ENCODE measurements at places on chromosomes 2 and 18.
A peak's percentile ranks its signal among the peaks of the same experiment; 100 is the strongest.

GRCh38 chr2:125330133-125330532 is 1305.0 kb downstream of the CNTNAP5 start:
- no peaks in the 10 kb centered on the region for H3K27me3 ChIP-seq
- H3K36me3 ChIP-seq: no peaks in the 10 kb centered on the region
- no peak overlapping the region for H3K27ac ChIP-seq
- no peak for DNase-seq

- no peak overlapping the region for H3K27ac ChIP-seq
- DNase-seq: no peak
- H3K4me1 ChIP-seq: no peaks in the 10 kb centered on the region
- no peaks in the 10 kb centered on the region for H3K36me3 ChIP-seq
These were observed 66.0 kb downstream of the PAX3 start for GRCh38 chr2:222232839-222233238.

- H3K27ac ChIP-seq: no peak overlapping the region
- no peak overlapping the region for H3K4me3 ChIP-seq
- H3K4me1 ChIP-seq: no peaks in the 10 kb centered on the region
- no peak for DNase-seq
- no peaks in the 10 kb centered on the region for H3K36me3 ChIP-seq
- no peaks in the 10 kb centered on the region for H3K27me3 ChIP-seq
These were observed 16.4 kb upstream of the MARCHF7 start for GRCh38 chr2:159695795-159696448.

- H3K27ac ChIP-seq: no peak overlapping the region
- no peaks in the 10 kb centered on the region for H3K4me1 ChIP-seq
- no peaks in the 10 kb centered on the region for H3K36me3 ChIP-seq
- H3K4me3 ChIP-seq: no peak overlapping the region
These were observed 387.0 kb downstream of the MTX2 start for GRCh38 chr2:176656038-176656775.

DNA sequence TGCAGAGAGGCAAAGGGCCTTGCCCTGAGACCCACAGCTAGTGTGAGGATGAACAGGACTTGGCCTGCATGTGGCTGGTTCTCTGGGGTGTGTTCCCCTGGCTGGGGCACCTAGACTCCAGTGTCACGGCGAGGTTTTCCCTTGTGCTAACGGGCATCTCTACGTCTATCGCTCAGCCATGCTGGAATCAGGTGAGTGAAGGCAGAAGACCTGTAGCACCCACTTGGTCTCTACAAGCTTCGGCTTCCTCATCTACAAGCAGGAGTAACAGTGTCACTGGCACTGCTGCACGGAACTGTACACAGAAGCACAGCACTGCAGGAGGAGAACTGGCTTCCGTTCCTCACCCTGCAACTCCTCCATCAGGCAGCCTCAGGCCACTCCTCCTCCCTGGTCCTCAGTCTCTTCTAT is 30.6 kb downstream of the HS1BP3 start:
- no peak overlapping the region for H3K27ac ChIP-seq
- H3K27me3 ChIP-seq: no peaks in the 10 kb centered on the region
- H3K36me3 ChIP-seq: no peaks in the 10 kb centered on the region
- H3K4me1 ChIP-seq: peaks cover 15% of the 10 kb centered on the region
- H3K4me3 ChIP-seq: no peak overlapping the region

DNA sequence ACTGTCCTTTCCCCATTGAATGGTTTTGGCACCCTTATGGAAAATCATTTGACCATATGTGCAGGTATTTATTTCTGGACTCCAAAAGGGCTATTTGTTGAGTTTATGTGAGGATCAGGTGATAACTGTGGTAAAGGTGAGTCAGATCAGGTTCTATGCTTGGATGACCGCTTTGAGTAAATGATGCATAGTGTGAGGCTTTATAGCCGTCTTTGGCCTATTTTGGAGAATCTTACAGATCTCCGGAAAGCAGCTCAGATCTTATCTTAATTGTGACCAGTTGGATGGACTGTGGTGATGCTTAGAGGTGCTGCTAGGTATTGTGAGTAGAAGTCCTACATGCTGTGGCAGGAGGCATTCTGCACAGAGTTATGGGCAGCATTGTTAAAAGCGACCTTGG is 126.2 kb downstream of the METTL8 start:
- H3K4me3 ChIP-seq: no peak overlapping the region
- no peaks in the 10 kb centered on the region for H3K27me3 ChIP-seq
- no peak overlapping the region for H3K27ac ChIP-seq
- no peaks in the 10 kb centered on the region for H3K36me3 ChIP-seq
- DNase-seq: no peak
- no peaks in the 10 kb centered on the region for H3K4me1 ChIP-seq

DNA sequence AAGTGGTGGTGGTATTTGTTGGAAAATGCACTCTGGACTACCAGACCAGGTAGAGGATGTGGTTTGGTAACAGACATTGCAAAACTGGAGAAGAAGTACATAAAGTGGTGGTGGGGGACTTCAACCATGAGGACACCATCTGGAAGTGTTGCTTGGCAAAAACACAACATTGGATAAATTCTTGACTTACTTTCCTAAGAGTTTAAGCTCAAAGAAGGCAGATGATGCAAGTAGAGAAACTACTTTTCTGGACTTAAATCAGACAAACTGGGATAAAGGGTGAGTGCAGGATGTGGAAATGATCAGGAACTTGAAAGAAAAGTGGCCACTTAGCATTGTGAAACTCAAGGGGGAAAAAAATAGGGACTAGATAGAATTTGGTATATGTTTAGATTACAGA is 487.4 kb downstream of the ZEB2 start:
- H3K27me3 ChIP-seq: no peaks in the 10 kb centered on the region
- H3K27ac ChIP-seq: no peak overlapping the region
- H3K4me3 ChIP-seq: no peak overlapping the region
- no peaks in the 10 kb centered on the region for H3K4me1 ChIP-seq

GRCh38 chr2:178420463-178420999 is 30.4 kb downstream of the PRKRA start:
- no peak overlapping the region for H3K4me3 ChIP-seq
- H3K27ac ChIP-seq: no peak overlapping the region
- no peak for DNase-seq
- H3K36me3 ChIP-seq: no peaks in the 10 kb centered on the region
- no peaks in the 10 kb centered on the region for H3K27me3 ChIP-seq

- no peaks in the 10 kb centered on the region for H3K36me3 ChIP-seq
- no peaks in the 10 kb centered on the region for H3K27me3 ChIP-seq
- no peak overlapping the region for H3K4me3 ChIP-seq
- DNase-seq: no peak
- no peaks in the 10 kb centered on the region for H3K4me1 ChIP-seq
These were observed 165.3 kb upstream of the SYT4 start for GRCh38 chr18:43442571-43442970.

- no peaks in the 10 kb centered on the region for H3K27me3 ChIP-seq
- no peak overlapping the region for H3K27ac ChIP-seq
- no peaks in the 10 kb centered on the region for H3K36me3 ChIP-seq
- DNase-seq: peak; percentile 12
- no peaks in the 10 kb centered on the region for H3K4me1 ChIP-seq
- H3K4me3 ChIP-seq: no peak overlapping the region
These were observed 376.6 kb upstream of the NETO1 start for GRCh38 chr18:73244401-73244800.

- H3K4me3 ChIP-seq: peak overlapping the region; percentile 5
- peaks cover 4% of the 10 kb centered on the region for H3K27me3 ChIP-seq
- H3K36me3 ChIP-seq: no peaks in the 10 kb centered on the region
- H3K4me1 ChIP-seq: peaks cover 9% of the 10 kb centered on the region
- H3K27ac ChIP-seq: no peak overlapping the region
- no peak for DNase-seq
These were observed 312.5 kb upstream of the HS6ST1 start for GRCh38 chr2:128630974-128631697.

- DNase-seq: peak; percentile 57
- peak overlapping the region; percentile 50 for H3K27ac ChIP-seq
- no peak overlapping the region for H3K4me3 ChIP-seq
These were observed 1375.4 kb upstream of the CELF4 start for GRCh38 chr18:38940863-38941531.

DNA sequence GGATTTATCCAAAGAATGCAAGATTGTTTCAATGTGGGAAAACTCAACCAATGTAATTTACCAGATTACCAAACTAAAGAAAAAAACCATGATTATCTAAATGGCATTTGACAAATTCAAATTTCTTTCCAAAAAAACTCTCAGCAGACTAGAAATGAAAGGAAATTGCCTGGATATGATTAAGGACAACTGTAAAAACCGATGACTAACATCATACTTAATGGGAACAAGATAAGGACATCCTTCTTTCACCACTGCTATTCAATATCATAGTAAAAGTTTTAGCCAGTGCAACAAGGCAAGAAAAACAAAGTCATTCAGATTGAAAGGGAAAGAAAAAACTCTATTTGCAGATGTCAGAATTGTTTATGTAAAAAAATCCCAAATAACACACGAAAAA is 4.4 kb upstream of the CCDC150 start:
- peaks cover 6% of the 10 kb centered on the region for H3K4me1 ChIP-seq
- H3K4me3 ChIP-seq: no peak overlapping the region
- DNase-seq: peak; percentile 8
- no peak overlapping the region for H3K27ac ChIP-seq
- H3K27me3 ChIP-seq: no peaks in the 10 kb centered on the region
- H3K36me3 ChIP-seq: no peaks in the 10 kb centered on the region

DNA sequence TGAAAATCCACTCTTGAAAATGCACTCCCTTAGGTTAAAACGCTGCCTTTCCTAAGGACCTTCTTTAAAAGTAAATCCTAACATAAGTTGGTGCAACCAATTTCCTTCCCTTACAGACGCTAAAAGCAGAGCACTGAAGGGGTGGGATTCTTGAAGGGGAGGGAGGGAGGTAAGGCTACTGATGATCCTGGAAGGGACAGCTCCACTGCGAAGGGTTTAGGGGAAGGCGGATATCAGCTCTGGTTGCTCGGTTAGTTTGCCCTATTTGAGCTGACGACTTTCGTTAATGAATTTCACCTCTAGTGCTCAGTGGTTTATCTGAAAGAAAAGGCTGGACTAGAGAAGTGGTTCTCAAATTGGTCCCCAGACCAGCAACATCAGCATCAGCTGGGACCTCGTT is 49.7 kb upstream of the SIGLEC15 start:
- peak overlapping the region; percentile 57 for H3K4me3 ChIP-seq
- peak overlapping the region; percentile 65 for H3K27ac ChIP-seq
- H3K27me3 ChIP-seq: no peaks in the 10 kb centered on the region
- peaks cover 29% of the 10 kb centered on the region for H3K4me1 ChIP-seq
- H3K36me3 ChIP-seq: no peaks in the 10 kb centered on the region

All from astrocyte (in vitro differentiated cells and primary cell).